ENCODE measurements at places on chromosomes 11 and 22.
A peak's percentile ranks its signal among the peaks of the same experiment; 100 is the strongest.

GRCh38 chr22:35257002-35257320 lies 332 bp upstream of the HMGXB4 start:
- DNase-seq: no peak

DNA sequence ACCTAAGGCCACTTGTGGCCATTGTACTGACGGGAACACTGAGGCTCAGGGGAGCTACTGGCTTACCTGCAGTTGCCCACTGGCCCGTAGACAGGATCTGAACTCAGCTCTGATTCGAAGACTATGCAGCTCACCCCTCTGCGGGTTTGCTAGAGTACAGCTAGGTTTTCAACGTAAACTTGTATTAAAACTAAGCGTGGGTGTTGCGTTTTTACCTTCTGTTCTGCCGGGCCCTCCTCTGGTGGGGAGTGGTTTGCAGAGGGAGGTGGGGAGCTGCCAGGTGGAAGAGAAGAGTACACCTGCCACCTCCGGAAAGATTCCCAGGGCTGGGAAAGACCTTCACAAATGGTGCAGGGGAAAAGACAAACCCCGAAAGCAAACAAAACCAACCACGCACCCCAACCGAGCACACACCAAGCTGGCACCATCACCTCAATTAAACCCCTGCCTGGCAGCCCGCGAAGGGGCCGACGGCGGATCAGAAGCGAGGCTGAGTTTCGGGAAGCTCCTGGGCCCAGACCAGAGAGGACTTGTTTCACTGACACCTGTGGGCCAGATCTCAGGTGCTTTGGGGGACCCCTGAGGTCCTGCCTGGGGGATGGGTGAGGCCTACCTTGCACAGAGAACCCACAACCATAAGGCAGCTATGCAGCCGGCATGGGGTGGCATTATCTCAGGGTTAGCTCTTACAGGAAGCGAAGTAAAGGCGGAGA lies 37.7 kb downstream of the SHISAL1 start:
- DNase-seq: no peak

- no peak for DNase-seq
Measured at GRCh38 chr22:26172389-26172990, 3.2 kb downstream of the SEZ6L start.

GRCh38 chr11:61853698-61854169 lies 25.6 kb downstream of the FADS2 start:
- no peak for DNase-seq

- DNase-seq: peak; percentile 39
Measured at GRCh38 chr11:60914633-60915247, 782 bp downstream of the TMEM109 start.

DNA sequence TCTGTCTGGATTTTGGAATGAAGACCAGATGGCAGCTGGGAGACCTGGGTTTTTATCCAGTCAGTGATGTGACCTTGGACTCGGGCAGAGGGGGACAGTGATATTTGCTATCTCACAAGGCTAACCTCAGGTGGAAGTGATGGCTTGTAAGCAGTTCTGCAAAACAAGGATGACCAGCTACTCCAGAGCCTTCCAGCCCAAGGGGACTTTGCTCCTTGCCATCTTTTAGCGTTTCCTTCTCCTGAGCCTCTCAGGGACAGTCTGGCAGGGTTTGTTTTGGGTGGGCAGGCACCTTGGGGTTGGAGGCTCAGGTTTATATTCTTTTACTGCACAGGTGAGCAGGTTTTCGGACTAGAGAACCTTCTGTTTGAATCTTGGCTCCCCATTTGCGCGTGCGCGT lies 9.5 kb upstream of the OSBP2 start:
- DNase-seq: no peak

- DNase-seq: no peak
Measured at GRCh38 chr11:18490736-18491485, 35.3 kb downstream of the LDHAL6A start.

- no peak for DNase-seq
Measured at GRCh38 chr22:48783821-48784266, 1043.8 kb downstream of the BRD1 start.

- DNase-seq: no peak
Measured at GRCh38 chr11:112310848-112311247, 50.2 kb upstream of the PLET1 start.

- DNase-seq: no peak
Measured at GRCh38 chr11:102234779-102235439, 82.4 kb upstream of the BIRC3 start.
